ENCODE measurements at places on chromosomes 2 and 18. TPM values are rescaled to one million over a fixed set of nuclear protein-coding genes. Genes with fewer than 3 reads are reported as not detected.

DNA sequence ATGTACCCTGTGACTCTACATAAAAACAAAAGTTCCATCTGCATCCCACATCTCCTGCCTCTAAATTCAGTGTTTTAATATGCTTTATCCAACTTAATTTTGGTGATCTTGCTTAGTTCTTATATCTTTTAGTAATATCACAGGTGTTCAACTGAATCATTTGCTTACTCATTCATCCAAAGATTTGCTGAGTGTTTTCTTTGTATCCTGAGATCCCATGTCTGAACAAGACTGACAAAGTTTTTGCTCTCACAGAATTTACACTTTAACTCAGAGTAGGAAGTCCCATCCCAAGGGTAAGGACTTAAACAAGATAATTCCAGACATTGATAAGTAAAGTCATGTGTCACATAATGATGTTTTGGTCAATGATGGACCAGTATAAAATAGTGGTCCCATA lies 87.0 kb downstream of the FSIP2 start:
- DNase-seq: no peak

- DNase-seq: no peak
Observed at GRCh38 chr18:31046916-31047315, 4.4 kb upstream of the DSC3 start.

COMMD1 gene
- 49.1 TPM for total RNA-seq

- no peak for DNase-seq
Observed at GRCh38 chr2:134310107-134311079, 56.5 kb downstream of the MGAT5 start.

DNA sequence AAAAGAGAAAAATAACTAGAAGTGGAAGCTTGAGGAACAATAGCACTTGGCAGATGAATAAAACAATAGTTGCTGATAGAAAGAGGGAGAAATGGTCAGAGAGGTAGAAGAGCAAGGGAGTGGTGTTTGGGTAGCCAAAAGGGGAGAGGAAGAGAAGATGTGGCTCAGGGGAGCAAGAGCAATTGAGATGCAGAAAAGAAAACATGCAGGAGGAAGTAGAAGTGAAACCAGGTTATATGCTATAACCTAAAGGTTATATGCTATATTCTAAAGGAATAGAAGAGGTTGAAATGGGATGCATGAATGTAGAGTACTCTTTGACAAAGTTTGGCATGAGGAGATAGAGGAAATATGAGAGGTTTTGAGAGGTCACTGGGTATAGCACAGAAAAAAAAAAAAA lies 759.5 kb downstream of the SATB2 start:
- DNase-seq: no peak

DNA sequence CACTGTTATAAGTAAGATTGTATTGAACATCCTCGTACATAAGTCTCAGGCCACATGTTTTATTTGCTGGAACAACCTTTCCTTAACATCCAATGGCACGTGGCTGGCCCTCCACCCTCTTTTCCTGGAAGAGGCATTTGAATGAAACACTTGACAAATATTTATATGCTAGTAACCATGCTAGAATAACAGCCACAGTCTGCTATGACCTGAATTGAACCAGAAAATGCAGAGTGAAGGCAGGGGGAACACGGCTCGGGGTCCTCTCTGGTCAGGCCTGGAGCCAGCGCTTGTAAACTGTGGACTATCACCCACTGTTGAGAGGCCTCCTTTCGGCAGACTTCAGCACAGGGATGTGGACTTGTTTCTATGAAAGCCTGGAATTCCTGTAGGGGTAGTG lies 198.2 kb upstream of the COPS8 start:
- DNase-seq: peak; percentile 51

GRCh38 chr2:127093648-127094210 lies 13.2 kb downstream of the BIN1 start:
- peak; percentile 52 for DNase-seq
